ENCODE measurements at places on chromosomes 2 and 18. TPM values are rescaled to one million over a fixed set of nuclear protein-coding genes. Genes with fewer than 3 reads are reported as not detected.

The TMEM178A gene
- total RNA-seq = 7.5 TPM

The CSRNP3 gene
- total RNA-seq = 11.5 TPM

The LNPK gene
- 11.3 TPM for total RNA-seq

The AKAIN1 gene
- not detected for total RNA-seq

The IWS1 gene
- 22.3 TPM for total RNA-seq

The FBXO41 gene
- 4.4 TPM for total RNA-seq

- no peak overlapping the region for H3K4me3 ChIP-seq
- H3K36me3 ChIP-seq = no peaks in the 10 kb centered on the region
- H3K27ac ChIP-seq = no peak overlapping the region
- no peaks in the 10 kb centered on the region for H3K4me1 ChIP-seq
- DNase-seq = no peak
These were observed 1712.8 kb upstream of the TMEFF2 start for GRCh38 chr2:193907561-193907960.

DNA sequence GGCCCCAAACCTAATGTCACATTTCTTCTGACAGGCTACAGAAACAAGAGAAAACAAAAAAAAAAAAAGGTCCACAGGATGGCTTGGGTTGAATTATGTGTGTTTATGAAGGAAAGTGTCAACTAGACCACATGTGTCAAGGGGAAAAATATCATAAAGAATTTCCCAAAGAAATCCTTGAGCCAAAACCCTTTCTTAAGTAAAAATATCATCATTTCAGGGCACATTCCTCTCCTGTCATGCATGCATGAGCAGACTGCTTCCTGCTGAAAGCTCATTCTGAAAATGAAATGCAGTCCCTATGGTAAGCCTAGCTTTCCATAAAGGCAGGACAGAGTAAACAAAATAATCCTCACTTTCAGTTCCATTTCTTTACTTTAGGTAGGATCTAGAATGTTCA is 85.7 kb upstream of the RBBP8 start:
- H3K4me3 ChIP-seq = no peak overlapping the region
- H3K4me1 ChIP-seq = no peaks in the 10 kb centered on the region
- no peaks in the 10 kb centered on the region for H3K27me3 ChIP-seq
- H3K36me3 ChIP-seq = no peaks in the 10 kb centered on the region
- DNase-seq = no peak

Data from adrenal gland (tissue), 19 donors.